ENCODE measurements at places on chromosomes 2 and 18. TPM values are rescaled to one million over a fixed set of nuclear protein-coding genes. Genes with fewer than 3 reads are reported as not detected.

RAX gene
- not detected for total RNA-seq

AKAIN1 gene
- not detected for total RNA-seq

MATN3 gene
- not detected for total RNA-seq

IL36G gene
- total RNA-seq: not detected
